CD8-positive, alpha-beta memory T cell (primary cell): ENCODE measurements at places on chromosomes 5 and 9. TPM values are rescaled to one million over a fixed set of nuclear protein-coding genes. Genes with fewer than 3 reads are reported as not detected.
A peak's percentile ranks its signal among the peaks of the same experiment; 100 is the strongest.

LHX2 gene
- total RNA-seq, result not detected

MRPS2 gene
- 71.0 TPM for total RNA-seq

PCDHA8 gene
- total RNA-seq, result not detected

- DNase-seq, result no peak
- no peak overlapping the region for H3K27ac ChIP-seq
- no peaks in the 10 kb centered on the region for H3K4me1 ChIP-seq
- H3K36me3 ChIP-seq, result no peaks in the 10 kb centered on the region
Observed at GRCh38 chr9:108052431-108053080, 563.0 kb upstream of the KLF4 start.

DNA sequence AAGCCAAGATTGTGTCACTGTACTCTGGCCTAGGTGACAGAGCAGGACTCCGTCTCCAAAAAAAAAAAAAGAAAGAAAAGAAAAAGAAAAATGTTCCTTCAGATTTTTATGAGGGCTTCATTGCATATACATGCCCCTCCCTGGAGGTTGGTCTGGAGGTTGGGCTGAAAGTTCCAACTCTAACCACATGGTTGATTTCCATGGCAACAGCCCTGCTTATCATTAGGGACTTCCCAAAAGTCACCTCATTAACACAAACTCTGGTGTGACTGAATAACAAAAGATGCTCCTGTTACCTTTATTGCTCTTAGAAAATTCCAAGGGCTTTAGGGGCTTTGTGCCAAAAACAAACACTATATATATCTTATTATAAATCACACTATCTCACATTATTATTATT lies 113.8 kb downstream of the TMC1 start:
- no peaks in the 10 kb centered on the region for H3K27me3 ChIP-seq
- H3K4me3 ChIP-seq, result no peak overlapping the region
- no peaks in the 10 kb centered on the region for H3K36me3 ChIP-seq

DNA sequence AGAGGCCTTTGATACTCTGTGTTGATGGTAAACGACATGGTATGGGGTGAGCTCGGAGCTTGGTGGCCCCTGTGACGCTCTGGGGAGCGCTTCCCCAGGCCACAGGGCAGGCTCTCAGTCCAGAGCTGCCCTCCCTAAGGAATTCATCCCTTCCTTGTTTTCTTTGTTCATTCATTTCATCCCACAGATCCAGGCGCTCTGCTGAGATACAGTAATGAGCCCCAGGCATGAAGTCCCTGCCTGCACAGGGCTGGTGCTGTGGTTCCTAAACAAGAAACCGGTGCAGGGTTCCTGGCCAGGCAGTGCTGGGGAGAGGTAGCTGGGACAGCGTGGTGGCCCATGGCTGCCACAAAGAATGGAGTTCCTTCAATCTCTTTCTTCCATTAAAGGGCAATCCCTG lies 14.4 kb downstream of the NEK6 start:
- DNase-seq, result no peak
- no peak overlapping the region for H3K27ac ChIP-seq
- H3K4me3 ChIP-seq, result no peak overlapping the region
- no peaks in the 10 kb centered on the region for H3K36me3 ChIP-seq
- H3K4me1 ChIP-seq, result no peaks in the 10 kb centered on the region
- no peaks in the 10 kb centered on the region for H3K27me3 ChIP-seq

GRCh38 chr5:154609251-154609650 lies 131.2 kb upstream of the HAND1 start:
- H3K36me3 ChIP-seq, result no peaks in the 10 kb centered on the region
- no peak overlapping the region for H3K27ac ChIP-seq
- peaks cover 11% of the 10 kb centered on the region for H3K27me3 ChIP-seq
- no peak overlapping the region for H3K4me3 ChIP-seq
- DNase-seq, result no peak

DNA sequence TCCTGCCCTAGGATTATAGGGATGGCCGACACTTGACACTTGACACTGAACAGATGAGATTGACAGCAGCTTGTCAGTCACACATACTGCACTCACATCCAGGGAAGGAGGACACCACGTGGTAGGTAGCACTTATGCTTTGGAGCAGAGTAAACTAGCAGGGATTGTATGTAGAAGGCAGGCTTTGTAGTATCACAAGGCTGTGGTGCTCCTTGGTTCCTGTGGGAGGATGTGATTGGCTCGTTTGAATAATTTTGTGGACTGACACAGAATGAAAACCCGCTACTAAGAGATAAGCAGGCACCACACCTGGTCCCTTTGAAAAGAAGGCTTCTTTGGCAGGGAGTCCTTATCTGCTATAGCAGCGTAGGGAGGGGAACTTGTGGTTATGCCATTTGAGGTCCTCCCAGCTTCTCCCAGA lies 63.6 kb upstream of the IL12B start:
- H3K4me3 ChIP-seq, result no peak overlapping the region
- H3K36me3 ChIP-seq, result no peaks in the 10 kb centered on the region
- no peak overlapping the region for H3K27ac ChIP-seq
- no peaks in the 10 kb centered on the region for H3K27me3 ChIP-seq

- H3K4me3 ChIP-seq, result no peak overlapping the region
- H3K36me3 ChIP-seq, result no peaks in the 10 kb centered on the region
- H3K4me1 ChIP-seq, result no peaks in the 10 kb centered on the region
- no peak for DNase-seq
- H3K27me3 ChIP-seq, result no peaks in the 10 kb centered on the region
Observed at GRCh38 chr5:87541676-87542075, 128.9 kb upstream of the CCNH start.

GRCh38 chr9:77614645-77615044 lies 33.5 kb downstream of the GNA14 start:
- H3K36me3 ChIP-seq, result no peaks in the 10 kb centered on the region
- no peak overlapping the region for H3K4me3 ChIP-seq
- no peak overlapping the region for H3K27ac ChIP-seq
- H3K4me1 ChIP-seq, result no peaks in the 10 kb centered on the region
- no peaks in the 10 kb centered on the region for H3K27me3 ChIP-seq

- no peak overlapping the region for H3K4me3 ChIP-seq
- peaks cover 22% of the 10 kb centered on the region for H3K36me3 ChIP-seq
- DNase-seq, result no peak
- no peaks in the 10 kb centered on the region for H3K27me3 ChIP-seq
- H3K4me1 ChIP-seq, result peaks cover 5% of the 10 kb centered on the region
Observed at GRCh38 chr5:177526191-177526590, 9.4 kb upstream of the DDX41 start.

DNA sequence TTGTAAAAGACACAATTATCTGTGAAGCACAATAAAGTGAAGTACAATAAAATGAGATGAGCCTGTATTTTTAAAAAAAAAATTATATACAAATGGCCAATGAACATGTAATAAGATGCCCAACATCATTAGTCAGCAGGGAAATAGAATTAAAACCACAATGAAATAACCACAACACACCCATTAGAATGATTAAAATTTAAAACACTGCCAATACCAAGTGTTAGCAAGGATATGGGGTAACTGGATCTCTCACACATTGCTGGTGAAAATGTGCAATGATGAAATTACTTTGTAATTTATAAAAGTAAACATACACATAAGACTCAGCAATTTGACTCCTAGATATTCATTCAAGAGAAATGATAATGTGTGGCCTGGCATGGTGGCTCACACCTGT lies 62.8 kb downstream of the SHOC1 start:
- H3K36me3 ChIP-seq, result no peaks in the 10 kb centered on the region
- H3K27me3 ChIP-seq, result no peaks in the 10 kb centered on the region
- H3K4me1 ChIP-seq, result no peaks in the 10 kb centered on the region
- no peak for DNase-seq
- no peak overlapping the region for H3K4me3 ChIP-seq

DNA sequence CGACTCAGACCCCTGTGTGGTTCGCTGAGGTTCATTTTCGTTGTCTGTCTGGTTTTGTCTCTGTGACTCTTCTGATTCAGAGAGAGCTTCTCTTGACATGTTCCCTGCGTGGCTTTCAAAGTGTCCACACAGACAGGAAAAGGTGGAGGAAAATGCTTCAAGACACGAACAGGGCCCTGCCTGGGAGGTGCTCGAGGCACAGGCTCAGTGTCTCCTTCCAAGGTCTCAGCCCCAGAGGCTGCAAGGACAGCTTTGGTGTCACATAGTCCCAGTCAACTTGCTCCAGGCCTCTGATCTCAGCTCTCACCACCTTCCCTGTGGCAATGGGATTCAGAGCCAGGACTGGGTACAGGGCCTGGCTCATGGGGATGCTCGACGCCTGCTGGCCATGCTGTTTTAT lies 51.6 kb upstream of the SARDH start:
- H3K36me3 ChIP-seq, result no peaks in the 10 kb centered on the region
- no peak overlapping the region for H3K4me3 ChIP-seq
- no peaks in the 10 kb centered on the region for H3K27me3 ChIP-seq
- H3K27ac ChIP-seq, result no peak overlapping the region
- no peak for DNase-seq
- H3K4me1 ChIP-seq, result peaks cover 4% of the 10 kb centered on the region

DNA sequence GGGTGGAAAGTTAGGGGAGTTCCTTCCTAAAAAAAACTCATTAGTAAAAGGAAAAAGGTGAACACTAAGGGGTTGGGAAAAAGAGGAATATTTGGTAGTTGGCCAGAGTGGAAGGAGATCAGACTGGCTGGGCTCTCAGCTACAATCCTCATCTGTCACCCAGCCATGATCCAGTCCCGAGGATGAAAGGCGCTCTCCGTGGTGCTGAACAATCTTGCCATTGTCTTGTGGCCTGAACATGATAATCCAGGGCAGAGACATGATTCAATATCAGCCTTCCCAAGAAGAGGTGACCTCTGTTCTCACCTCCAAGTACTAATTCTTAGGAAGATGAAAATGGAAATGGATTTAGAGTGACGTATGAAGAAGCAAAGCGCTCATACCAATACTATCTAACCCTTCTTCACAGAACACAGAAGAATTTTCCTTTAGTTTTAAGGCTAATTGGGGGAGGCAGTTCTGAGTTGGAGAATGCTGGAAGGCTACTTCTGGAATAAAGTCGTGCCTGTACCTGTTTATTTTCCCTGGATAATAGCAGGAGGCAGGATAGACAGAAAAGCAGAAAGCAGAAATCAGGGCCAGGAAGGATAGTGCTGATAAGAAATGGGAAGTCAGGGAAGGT lies 36.6 kb upstream of the MYORG start:
- H3K27ac ChIP-seq, result no peak overlapping the region
- H3K27me3 ChIP-seq, result no peaks in the 10 kb centered on the region
- DNase-seq, result no peak
- H3K4me1 ChIP-seq, result no peaks in the 10 kb centered on the region
- no peak overlapping the region for H3K4me3 ChIP-seq

DNA sequence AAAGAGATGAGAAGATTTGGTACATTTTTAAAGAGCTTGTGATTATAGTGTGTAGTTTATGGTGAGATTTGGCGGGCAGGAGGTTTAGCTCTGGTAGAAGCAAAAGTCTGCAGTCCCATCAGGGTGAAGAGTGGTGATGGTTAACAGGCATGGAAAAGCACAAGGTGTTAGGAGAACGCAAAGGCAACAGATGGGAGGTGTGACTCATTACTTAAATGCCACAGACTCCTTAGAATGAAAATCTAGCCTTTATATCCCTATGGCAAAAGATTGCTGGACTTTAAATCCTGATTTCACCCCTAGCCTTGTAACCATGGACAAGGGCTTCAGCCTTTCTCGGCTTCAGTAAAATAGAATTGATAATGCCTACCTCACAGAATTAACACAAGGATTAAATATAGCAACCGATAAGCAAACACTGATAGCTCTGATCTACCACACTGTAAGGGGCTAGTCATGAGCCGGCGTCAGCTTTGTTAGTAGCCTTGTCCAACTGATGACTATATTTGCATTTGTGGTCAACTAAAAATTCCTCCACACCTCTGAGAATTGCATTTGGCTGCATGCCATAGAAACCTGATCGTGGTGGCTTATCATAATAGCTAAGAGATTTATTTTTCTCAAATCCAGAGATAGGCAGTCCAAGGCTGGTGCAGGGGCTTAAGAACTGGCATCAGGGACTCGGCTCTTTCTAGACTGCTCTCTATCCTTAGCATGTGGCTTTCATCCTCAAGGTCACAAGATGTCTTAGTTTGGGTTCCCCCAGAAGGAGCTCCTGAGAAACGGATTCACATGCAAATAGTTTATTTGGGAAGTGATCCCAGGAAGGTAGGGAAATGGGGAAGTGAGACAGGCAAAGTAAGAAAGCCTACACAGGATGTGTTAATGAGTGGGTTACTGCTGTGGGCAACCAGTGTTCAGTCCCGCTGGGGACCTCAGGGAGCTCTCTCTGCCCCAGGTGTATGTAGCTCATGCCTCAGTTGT lies 19.6 kb downstream of the MFAP3 start:
- H3K27me3 ChIP-seq, result no peaks in the 10 kb centered on the region
- no peak overlapping the region for H3K4me3 ChIP-seq
- H3K4me1 ChIP-seq, result peaks cover 6% of the 10 kb centered on the region
- H3K36me3 ChIP-seq, result no peaks in the 10 kb centered on the region
- no peak for DNase-seq

DNA sequence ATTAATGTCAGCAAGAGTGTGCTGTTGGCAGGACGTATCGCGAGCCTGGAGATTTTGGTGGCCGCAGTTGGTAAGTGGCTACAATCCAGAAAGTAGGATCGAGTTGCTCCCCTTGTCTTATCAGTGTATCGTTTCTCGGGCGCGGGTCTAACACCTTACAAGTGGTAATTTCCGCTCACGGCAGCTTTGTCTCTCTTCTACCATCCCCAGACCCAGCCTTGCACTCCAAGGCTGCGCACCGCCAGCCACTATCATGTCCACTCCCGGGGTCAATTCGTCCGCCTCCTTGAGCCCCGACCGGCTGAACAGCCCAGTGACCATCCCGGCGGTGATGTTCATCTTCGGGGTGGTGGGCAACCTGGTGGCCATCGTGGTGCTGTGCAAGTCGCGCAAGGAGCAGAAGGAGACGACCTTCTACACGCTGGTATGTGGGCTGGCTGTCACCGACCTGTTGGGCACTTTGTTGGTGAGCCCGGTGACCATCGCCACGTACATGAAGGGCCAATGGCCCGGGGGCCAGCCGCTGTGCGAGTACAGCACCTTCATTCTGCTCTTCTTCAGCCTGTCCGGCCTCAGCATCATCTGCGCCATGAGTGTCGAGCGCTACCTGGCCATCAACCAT lies 1.1 kb downstream of the PTGER4 start:
- peaks cover 7% of the 10 kb centered on the region for H3K36me3 ChIP-seq
- no peaks in the 10 kb centered on the region for H3K27me3 ChIP-seq
- peak overlapping the region; percentile 96 for H3K4me3 ChIP-seq

GRCh38 chr5:133444711-133445110 lies 167.6 kb downstream of the FSTL4 start:
- H3K36me3 ChIP-seq, result no peaks in the 10 kb centered on the region
- H3K27me3 ChIP-seq, result no peaks in the 10 kb centered on the region
- no peaks in the 10 kb centered on the region for H3K4me1 ChIP-seq
- no peak overlapping the region for H3K27ac ChIP-seq

GRCh38 chr9:16976427-16976826 lies 106.0 kb upstream of the BNC2 start:
- no peak overlapping the region for H3K4me3 ChIP-seq
- no peak for DNase-seq
- H3K27me3 ChIP-seq, result no peaks in the 10 kb centered on the region
- H3K27ac ChIP-seq, result no peak overlapping the region
- no peaks in the 10 kb centered on the region for H3K36me3 ChIP-seq
- no peaks in the 10 kb centered on the region for H3K4me1 ChIP-seq

GRCh38 chr5:9395706-9396105 lies 150.2 kb downstream of the SEMA5A start:
- H3K36me3 ChIP-seq, result no peaks in the 10 kb centered on the region
- no peak overlapping the region for H3K4me3 ChIP-seq
- no peak overlapping the region for H3K27ac ChIP-seq
- no peaks in the 10 kb centered on the region for H3K27me3 ChIP-seq
- no peaks in the 10 kb centered on the region for H3K4me1 ChIP-seq
- no peak for DNase-seq
